ENCODE measurements at places on chromosomes 16 and 17.

- DNase-seq, result no peak
Measured at GRCh38 chr17:78991017-78991738, 11.5 kb upstream of the LGALS3BP start.

GRCh38 chr17:33968350-33969044 is 286.6 kb upstream of the CCL2 start:
- no peak for DNase-seq

GRCh38 chr16:83958846-83959565 is 6.0 kb downstream of the OSGIN1 start:
- DNase-seq, result no peak

- no peak for DNase-seq
Measured at GRCh38 chr16:55830658-55831294, 2.1 kb downstream of the CES1 start.
